ENCODE measurements at places on chromosomes 11 and 22. TPM values are rescaled to one million over a fixed set of nuclear protein-coding genes. Genes with fewer than 3 reads are reported as not detected.

Gene GRAP2
- total RNA-seq, result 29.4 TPM

Gene RTN4R
- total RNA-seq, result 2.1 TPM

Gene CALCA
- not detected for total RNA-seq

Gene SORL1
- 67.2 TPM for total RNA-seq

Gene KRTAP5-1
- not detected for total RNA-seq

Gene PRAME
- total RNA-seq, result not detected

Gene OR9G4
- total RNA-seq, result not detected

Gene CSTPP1
- total RNA-seq, result 14.0 TPM

Gene BDNF
- not detected for total RNA-seq
